Karpas-422 (cell line): ENCODE measurements at places on chromosomes 2 and 18.
A peak's percentile ranks its signal among the peaks of the same experiment; 100 is the strongest.

DNA sequence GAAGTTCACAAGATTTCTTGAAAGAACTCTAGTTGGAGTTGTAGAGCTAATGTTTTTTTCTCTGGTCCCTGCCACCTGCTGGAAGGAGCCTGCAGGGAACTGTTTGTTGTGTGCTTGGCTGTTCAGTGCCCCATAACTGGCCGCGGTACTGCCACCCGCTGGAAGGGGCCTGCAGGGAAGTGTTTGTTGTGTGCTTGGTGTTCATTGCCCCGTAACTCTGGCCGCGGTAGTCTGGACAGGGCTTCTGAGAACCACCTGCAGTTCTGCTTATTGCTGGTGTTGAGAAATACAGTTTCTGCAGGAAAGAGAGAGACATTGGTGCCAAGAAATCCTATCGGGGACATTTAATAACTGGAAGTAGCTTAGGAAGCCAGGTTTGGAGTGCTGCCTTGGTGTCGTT lies 58.1 kb downstream of the AGAP1 start:
- no peaks in the 10 kb centered on the region for H3K4me1 ChIP-seq
- H3K27me3 ChIP-seq, result no peaks in the 10 kb centered on the region
- H3K4me3 ChIP-seq, result no peak overlapping the region
- H3K36me3 ChIP-seq, result no peaks in the 10 kb centered on the region
- DNase-seq, result peak; percentile 52
- no peak overlapping the region for H3K27ac ChIP-seq

DNA sequence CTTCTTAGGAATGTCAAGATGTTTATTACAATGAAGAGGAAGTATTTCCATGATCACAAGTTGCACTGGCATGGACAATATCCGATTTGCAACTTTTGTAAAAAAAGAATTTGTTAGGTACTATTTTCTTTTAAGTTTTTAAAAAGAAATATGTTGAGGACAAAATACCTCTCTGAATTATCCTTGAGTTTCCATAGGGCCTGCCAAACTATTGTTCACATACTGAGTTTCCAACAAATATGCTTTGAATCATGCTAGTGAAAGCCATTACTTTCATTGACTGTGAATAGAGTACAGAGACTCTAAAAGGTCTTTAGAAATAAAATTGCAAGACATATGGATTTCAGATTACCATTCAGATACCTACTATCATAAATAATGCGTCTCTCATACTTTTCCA lies 566.1 kb downstream of the TMEM182 start:
- DNase-seq, result no peak
- H3K27me3 ChIP-seq, result no peaks in the 10 kb centered on the region
- no peak overlapping the region for H3K4me3 ChIP-seq
- H3K4me1 ChIP-seq, result no peaks in the 10 kb centered on the region
- H3K36me3 ChIP-seq, result no peaks in the 10 kb centered on the region

DNA sequence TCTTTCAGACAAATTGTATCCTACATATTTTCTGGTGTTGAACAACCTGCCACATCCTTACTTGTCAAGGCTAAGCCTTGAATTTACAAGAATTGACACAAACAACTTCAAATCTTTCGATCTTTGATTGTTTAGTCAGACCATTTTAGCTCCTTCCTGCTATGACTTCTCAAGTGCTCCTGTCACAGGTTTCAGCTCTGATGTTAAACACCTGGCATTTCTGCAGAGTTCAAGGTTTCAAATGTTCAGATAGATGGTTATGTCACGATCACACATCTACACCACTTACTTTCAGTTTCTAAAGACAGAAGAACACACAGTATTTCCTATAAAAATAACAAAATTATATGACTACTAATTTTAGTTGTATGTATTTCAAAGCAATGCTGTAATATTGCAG lies 84.0 kb downstream of the RND3 start:
- H3K4me3 ChIP-seq, result no peak overlapping the region
- DNase-seq, result no peak
- no peaks in the 10 kb centered on the region for H3K27me3 ChIP-seq
- no peaks in the 10 kb centered on the region for H3K36me3 ChIP-seq
- H3K27ac ChIP-seq, result no peak overlapping the region

DNA sequence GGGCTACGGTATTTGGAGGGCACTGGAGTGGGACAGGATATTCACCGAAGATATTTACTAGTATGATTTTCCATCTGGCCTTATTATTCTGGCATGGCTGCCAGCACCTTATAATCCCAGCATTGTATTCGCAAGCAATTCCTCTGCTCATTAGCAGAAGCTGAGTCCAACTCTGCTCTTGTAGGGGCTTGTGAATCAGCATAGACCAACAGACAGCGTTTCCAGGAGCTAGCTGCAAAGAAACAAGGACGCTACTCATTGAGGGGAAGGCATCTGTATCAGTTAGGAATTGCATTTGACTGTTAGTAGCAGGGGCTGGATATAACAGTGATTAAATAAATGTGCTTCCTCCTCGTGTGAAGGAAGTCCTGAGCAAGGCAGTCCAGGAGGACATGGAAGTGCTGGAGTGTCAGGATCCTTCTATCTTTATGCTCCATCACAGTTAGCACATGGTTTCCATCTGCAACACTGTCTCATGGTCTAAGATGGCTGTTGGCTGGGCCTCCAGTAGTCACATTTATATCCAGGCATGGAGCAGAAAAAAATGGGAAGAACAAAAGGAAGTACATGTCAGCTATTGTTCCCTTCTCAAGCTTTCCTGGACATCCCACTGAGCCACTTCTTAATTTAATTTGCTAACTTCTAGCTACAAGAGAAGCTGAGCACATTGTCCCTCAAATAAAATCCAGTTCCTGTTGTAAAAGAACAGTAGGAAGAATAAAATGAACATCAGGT lies 214.1 kb downstream of the C1D start:
- no peaks in the 10 kb centered on the region for H3K36me3 ChIP-seq
- H3K27me3 ChIP-seq, result no peaks in the 10 kb centered on the region; the same call in 1 of the 2 replicates
- peaks cover 8% of the 10 kb centered on the region for H3K4me1 ChIP-seq
- DNase-seq, result no peak
- no peak overlapping the region for H3K4me3 ChIP-seq

DNA sequence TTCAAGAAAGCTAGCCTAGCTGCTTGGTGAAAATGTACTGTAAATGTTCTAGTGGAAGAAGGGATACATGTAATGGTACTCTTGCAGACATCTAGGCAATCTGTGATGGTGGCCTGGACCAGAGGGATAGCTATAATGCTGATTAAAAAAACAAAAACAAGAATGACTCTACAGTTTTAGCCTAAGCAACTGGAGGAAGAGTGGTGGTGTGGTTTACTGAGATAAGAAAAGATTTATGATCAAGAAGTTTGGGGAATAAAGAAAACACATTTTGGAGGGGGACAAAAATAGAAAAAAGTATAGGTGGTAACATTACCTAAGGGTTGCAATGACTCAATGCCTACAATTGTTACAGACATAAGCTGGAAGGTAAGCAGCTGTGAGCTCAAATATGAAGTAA lies 1080.7 kb upstream of the CELF4 start:
- no peaks in the 10 kb centered on the region for H3K36me3 ChIP-seq
- H3K4me1 ChIP-seq, result no peaks in the 10 kb centered on the region
- H3K27ac ChIP-seq, result no peak overlapping the region
- DNase-seq, result no peak
- H3K4me3 ChIP-seq, result no peak overlapping the region

GRCh38 chr2:224004105-224004695 lies 34.9 kb downstream of the SERPINE2 start:
- H3K4me3 ChIP-seq, result no peak overlapping the region
- H3K27ac ChIP-seq, result no peak overlapping the region
- no peaks in the 10 kb centered on the region for H3K36me3 ChIP-seq
- H3K4me1 ChIP-seq, result no peaks in the 10 kb centered on the region

- H3K4me3 ChIP-seq, result no peak overlapping the region
- no peaks in the 10 kb centered on the region for H3K36me3 ChIP-seq
- no peaks in the 10 kb centered on the region for H3K4me1 ChIP-seq
- H3K27me3 ChIP-seq, result no peaks in the 10 kb centered on the region
Measured at GRCh38 chr18:67520351-67520921, 3.9 kb upstream of the DSEL start.

- no peak for DNase-seq
- no peak overlapping the region for H3K4me3 ChIP-seq
- H3K4me1 ChIP-seq, result peaks cover 19% of the 10 kb centered on the region
- peaks cover 11% of the 10 kb centered on the region; the same call in 1 of the 2 replicates for H3K36me3 ChIP-seq
- H3K27me3 ChIP-seq, result no peaks in the 10 kb centered on the region
Measured at GRCh38 chr2:74497777-74498499, 1.5 kb downstream of the LBX2 start.
